Right lobe of liver (tissue), 6 donors: ENCODE measurements at places on chromosomes 13 and 19.

DNA sequence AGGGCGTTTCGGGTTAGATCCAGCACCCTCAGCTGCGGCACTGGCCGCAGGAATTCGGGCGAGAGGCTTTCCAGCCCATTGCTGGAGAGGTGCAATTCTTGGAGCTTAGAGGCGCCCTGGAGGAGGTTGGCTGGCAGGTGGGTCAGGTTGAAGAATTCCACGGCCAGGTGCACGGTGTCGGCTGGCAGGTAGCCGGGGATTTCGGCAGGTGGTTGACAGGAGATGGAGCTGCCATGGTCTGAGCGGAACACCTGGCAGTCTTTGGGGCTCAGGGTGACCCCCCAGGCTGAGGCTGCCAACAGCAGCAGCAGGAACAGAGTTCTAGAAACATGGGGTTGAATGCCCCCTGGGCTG, 1.3 kb downstream of the LRG1 start:
- no peak for DNase-seq

DNA sequence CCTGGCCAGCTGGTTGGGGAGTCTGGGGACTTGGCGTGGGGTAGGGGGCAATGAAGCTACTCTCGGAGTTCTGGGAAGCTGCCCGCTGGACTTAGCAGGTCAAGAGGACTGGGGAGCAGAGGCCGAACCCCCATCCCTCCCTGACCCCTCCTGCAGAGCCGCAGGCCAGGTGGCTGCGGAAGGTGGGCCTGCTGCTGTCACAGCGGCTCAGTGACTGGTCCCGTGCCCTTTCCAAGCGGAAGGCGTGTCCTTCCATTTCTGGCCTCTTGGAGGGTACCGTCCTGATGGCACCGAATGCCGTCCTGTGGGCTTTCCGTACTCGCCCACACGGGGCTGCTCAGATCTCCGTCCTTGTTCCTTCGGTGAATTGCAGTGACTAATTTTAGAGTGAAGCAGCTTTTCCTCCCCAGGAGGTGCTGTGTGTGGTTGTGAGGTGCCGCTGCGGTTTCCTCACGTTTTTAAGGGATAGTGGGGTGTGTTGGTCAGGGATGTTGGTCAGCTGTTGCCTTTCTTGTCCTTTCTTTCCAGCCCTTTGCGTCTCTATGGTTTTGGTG, 20.8 kb downstream of the DOT1L start:
- DNase-seq: no peak

- no peak for DNase-seq
Measured at GRCh38 chr13:45472171-45472705, 7.5 kb downstream of the COG3 start.

GRCh38 chr19:42277821-42278451, 8.9 kb downstream of the CIC start:
- peak; percentile 35 for DNase-seq

- DNase-seq: no peak
Measured at GRCh38 chr13:28534210-28534609, 39.3 kb upstream of the FLT1 start.

DNA sequence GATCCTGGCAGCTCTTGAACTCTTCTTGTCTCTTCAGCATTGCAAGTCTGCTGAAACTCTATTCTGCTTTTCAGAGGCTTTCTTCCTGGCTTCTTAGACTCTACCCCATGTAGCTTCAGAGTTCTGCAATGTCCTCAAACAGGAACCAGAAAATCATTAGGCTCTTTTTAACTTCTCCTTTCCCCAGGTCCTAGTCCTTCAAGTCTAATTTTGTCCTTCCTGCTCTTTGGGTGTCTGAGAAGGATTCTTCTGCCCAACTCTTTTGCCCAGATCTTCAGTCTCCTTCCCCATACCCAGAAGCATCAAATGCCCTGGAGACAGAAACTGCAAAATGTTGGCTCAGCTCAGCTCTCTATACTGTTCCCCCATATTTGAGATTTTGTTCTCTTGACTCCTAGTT, 50.0 kb upstream of the CALM3 start:
- no peak for DNase-seq

DNA sequence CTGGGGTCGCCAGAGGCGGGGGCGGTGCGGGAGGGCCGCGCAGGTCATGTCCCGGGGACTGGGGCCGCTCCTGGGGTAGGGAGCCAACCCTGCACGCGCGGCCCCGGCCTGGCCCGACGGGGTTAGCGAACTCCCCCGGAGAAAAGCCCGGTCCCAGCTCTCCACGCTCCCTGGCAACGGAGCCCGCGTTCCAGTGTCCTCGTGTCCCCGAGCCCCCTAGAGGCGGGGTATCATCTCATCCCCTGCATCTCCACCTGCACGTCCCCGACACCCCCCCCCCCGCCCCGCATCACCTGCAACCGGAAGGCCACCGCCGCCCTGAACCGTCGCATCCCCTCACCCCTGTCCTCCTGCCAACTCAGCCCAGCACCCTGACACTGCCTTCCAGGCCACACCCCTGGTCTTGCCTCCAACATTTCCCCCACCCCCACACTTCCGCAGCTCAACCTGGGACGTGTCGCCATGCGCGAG, 2.7 kb downstream of the WDR88 start:
- DNase-seq: no peak

GRCh38 chr13:36282821-36283432, 14.7 kb downstream of the CCDC169 start:
- DNase-seq: no peak

- no peak for DNase-seq
Measured at GRCh38 chr19:35266520-35267352, 2.0 kb upstream of the USF2 start.
